HCT116 (cell line): ENCODE measurements at places on chromosomes 6 and 20. TPM values are rescaled to one million over a fixed set of nuclear protein-coding genes. Genes with fewer than 3 reads are reported as not detected.

MCHR2 gene
- total RNA-seq = not detected

C20orf141 gene
- not detected for total RNA-seq

AHCY gene
- total RNA-seq = 350 TPM

TAGAP gene
- total RNA-seq = 0.30 TPM

AKAP12 gene
- total RNA-seq = 1,220 TPM

MAFB gene
- total RNA-seq = 0.22 TPM

CHRNA4 gene
- not detected for total RNA-seq

SLC35D3 gene
- not detected for total RNA-seq

SCP2D1 gene
- total RNA-seq = not detected

NT5DC1 gene
- total RNA-seq = 63.7 TPM

GRCh38 chr6:7328243-7328642, 15.2 kb upstream of the SSR1 start:
- DNase-seq = no peak

- DNase-seq = peak; percentile 54
Observed at GRCh38 chr20:10218536-10219451, at the start of gene SNAP25. TSS of gene SNAP25 (plus strand) at chr20:10218830. CDS start at chr20:10275492, 56,662 bp downstream.

- no peak for DNase-seq
Observed at GRCh38 chr6:7693827-7694226, 32.1 kb upstream of the BMP6 start.

- no peak for DNase-seq
Observed at GRCh38 chr6:31009731-31010130, 543 bp upstream of the MUC22 start.

GRCh38 chr6:136693090-136693489, 99.2 kb downstream of the MAP3K5 start:
- no peak for DNase-seq

- no peak for DNase-seq
Observed at GRCh38 chr6:93035756-93036155, 383.6 kb downstream of the EPHA7 start.

GRCh38 chr6:159646733-159647132, 46.3 kb downstream of the SOD2 start:
- no peak for DNase-seq

- no peak for DNase-seq
Observed at GRCh38 chr6:129620234-129620610, 89.8 kb downstream of the ARHGAP18 start.

DNA sequence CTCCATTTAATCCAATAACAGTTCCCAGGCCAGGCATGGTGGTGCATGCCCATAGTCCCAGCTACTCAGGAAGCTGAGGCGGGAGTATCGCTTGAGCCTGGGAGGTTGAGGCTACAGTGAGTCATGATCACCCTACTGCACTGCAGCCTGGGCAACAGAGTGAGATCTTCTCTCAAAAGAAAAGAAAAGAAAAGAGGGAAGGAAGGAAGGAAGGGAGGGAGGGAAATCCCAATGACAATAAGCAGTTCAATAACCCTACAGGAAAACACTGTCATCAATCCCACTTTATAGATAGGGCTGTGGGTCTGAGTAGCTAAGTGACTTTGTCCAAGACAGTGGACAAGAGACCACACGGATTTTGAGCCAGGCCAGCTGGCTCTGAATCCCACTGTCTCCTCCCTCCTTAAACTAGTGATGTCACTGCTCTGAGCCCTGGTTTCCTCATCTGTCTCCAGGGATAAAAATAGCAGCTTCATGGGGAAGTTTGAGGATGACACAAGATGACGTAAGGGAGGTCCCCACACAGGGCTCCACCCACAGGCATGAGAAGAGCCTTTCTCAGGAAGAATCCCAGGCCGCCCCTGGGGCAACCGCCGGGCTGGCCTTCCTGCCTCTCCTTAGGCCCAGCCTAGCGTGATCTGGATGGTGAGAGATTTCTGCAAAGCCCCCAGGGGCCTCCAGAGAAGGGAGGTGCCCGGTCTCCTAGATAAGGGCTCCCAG, 7.2 kb upstream of the TRIB3 start:
- DNase-seq = peak; percentile 73

GRCh38 chr20:46621492-46621891, 29.8 kb downstream of the SLC13A3 start:
- no peak for DNase-seq

- DNase-seq = peak; percentile 28
Observed at GRCh38 chr6:127464881-127465459, 5.8 kb upstream of the KIAA0408 start.

GRCh38 chr6:12485226-12485764, 195.1 kb downstream of the EDN1 start:
- no peak for DNase-seq

DNA sequence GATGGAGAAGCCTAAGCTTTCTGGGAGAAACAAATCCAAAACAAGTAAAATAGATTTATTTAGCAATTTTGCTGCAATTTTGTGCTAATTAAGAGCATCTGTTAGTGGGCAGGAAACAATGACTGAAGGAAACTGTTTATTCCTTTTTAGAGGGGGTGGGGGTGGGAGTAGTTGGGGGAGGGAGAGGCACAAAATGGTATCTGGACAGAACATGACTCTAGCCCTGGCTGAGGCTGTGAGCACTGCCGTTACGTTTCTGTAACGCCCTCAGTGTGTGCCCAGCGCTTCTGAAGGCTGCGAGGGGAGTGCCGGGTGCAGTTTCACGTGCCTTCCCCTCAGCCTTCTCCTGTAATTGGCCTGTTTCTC, 28.8 kb downstream of the METTL24 start:
- no peak for DNase-seq

DNA sequence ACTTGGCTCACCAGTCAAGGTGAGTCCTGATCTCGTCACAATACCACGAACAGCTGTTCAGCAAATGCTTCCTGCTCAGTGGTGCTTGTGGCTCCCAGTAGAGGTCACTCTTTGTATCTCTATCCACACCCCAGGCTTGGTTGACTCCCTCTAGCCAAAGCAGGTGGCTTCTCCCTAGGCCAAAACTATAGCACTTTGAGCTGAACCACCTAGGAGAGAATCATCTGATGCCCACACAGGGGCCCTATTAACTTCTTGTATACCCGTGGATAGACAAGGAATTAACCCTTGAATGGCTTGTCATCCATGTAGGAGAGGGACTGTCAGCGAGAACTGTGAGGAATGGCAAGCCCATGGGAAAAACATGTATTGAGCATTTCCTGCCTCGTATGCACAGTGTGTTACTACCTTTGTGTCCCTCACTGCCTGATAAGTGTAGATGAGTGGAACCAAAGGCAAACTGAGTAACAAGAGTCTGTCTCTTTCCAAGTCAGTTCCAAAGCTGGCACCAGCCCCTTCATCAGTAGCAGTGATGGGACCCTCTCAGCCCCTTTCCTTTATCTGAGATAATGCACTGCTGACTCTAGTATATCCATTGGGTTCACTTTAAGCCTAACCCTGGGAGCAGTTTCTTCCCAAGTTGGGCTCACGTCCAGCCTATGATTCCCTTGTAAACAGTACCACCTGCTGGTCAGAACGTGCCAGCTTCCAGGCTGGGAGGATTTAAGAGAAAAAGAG, 42.5 kb downstream of the EIF2S2 start:
- peak; percentile 68 for DNase-seq

DNA sequence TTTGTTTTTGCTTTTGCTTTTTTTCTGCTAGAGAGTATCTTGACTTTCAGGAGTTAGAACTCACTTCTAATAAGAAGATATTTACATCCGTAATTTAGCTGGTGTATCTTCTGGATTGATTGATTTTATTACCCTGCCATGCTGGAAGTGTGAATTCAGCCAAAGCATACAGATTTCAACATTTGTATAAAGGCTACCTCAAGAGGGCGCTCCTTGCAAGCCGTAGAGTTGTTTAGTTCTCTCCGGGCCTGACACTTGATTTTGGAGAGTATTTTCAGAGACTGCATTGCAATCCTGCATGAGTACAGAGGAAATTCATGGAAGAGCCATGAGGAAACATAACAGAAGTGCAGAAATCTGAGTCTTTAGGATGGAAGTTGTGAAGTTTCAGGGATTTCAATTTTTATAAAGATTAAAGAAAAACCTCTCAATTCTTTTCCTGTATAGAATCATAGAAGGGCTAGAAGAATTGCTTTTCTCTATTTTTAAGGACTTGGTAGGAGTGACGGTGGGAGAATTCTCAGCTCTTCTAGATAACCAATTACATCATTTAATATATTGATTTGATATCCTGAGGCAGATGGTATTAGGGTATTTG, 66.7 kb upstream of the TIAM2 start:
- DNase-seq = peak; percentile 49

DNA sequence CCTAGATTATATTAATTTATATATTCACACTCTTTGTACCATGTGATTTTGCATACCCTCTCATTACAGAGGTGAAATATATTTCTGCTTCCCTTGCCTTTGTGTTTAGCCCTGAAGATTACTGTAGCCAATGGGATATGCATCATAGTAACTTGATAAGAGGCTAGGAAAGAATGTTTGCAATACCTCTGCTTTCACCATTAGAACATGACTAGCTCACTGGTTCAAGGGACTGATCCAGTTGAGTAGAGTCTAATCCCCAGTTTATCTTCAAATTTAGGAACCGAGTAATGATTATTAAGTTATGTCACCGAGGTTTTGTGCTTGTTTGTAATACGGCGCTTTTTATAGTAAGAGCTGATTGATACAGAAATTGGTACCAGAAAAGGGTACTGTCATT, 552.6 kb upstream of the GJE1 start:
- DNase-seq = no peak

DNA sequence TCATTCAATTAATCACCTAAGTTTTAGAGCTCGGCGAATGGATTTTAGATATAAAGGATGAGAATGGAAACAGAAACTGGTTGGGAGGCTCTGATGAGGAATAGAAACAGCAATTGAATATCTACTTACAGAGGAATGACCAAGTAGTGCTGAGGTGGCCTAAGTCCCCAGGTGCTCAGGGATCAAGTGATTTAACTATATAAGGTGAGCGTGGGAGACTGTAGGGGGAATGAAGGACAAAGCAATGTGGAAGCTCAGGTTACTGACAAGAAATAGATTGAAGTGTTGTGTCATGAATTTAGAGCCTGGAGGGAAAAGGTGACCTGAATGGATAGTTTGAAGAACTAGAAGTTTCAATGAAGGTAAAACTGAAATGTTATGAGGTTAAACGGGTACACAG, 495.4 kb upstream of the SOX4 start:
- no peak for DNase-seq

DNA sequence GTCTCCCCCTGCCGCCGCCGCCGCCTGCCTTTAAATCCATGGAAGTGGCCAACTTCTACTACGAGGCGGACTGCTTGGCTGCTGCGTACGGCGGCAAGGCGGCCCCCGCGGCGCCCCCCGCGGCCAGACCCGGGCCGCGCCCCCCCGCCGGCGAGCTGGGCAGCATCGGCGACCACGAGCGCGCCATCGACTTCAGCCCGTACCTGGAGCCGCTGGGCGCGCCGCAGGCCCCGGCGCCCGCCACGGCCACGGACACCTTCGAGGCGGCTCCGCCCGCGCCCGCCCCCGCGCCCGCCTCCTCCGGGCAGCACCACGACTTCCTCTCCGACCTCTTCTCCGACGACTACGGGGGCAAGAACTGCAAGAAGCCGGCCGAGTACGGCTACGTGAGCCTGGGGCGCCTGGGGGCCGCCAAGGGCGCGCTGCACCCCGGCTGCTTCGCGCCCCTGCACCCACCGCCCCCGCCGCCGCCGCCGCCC, 474 bp downstream of the CEBPB start:
- DNase-seq = no peak

- DNase-seq = no peak
Observed at GRCh38 chr20:13772529-13772928, 12.2 kb downstream of the ESF1 start.

DNA sequence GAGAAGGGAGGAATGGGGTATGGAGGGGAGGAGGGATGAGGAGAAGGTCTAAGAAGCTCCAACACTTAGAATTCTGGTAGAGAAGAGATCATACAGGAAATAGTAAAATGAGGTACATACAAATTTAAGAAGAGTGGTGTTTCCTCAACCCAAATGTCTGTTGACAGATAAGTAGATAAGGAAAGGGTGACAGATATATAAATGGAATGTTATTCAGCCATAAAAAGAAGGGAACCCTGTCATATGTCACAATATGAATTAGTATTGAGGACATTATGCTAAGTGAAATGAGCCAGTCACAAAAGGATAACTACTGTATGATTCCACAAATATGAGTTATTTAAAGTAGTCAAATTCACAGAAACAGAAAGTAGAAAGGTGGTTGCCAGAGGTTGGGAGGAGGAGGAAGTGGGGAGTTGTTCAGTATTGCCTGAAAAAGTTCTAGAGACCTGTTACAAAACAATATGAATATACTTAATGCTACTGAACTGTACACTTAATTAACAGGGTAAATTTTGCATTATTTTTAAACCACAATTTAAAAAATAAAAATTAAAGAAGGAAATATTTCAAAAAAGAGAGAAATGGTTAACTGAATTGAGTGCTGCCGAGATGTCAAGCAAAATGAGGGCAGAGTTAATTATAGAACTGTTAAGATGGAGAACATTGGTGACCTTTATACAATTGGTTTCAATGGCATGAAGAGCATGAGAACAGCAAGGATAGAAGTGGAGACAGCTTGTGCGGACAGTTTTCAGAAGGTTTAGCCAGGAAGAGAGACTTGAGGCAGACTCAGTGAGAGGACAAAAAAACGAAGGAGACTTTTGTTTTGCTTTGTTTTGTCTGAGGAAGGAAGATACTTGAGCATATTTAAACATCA, 47.6 kb upstream of the ADGRF4 start:
- DNase-seq = no peak

DNA sequence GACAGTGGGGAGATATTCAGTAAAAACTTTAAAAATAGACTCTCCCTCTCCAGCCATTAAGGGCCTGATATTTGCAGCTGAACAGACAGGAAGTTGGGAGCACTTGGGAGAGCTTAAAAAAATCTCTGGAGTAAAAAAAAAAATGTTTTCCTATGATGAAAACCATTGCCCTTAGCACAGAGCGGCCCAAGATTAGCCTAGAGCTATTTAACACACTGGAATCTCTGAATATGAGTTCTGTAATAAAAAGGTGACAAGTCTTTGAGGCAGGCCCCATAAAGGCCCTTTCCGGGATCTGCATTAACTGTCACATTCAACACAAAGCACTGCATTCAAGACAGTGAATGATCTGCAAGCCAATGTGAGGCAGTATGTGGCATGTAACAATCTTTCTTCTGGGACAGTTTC, 393.7 kb downstream of the ZFAND3 start:
- DNase-seq = no peak

GRCh38 chr6:93859971-93860370, 440.6 kb upstream of the EPHA7 start:
- DNase-seq = no peak

GRCh38 chr6:151239603-151240035, at the start of gene AKAP12:
TSS of gene AKAP12 (plus strand) at chr6:151239967. CDS start at chr6:151240563, 596 bp downstream.
- DNase-seq = no peak

DNA sequence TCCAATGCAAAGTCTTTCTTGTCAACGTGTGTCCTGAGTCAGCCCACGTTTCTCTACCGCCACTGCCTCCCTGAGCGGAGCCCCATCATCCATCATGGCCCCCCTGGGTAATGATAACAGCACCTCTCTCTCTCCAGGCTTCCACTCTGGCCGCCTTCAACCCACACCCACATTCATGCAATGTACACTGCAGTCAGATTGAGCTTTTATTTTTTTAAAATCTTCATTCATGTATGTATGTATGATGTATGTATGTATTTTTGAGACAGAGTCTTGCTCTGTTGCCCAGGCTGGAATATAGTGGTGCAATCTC, 245.2 kb downstream of the PREX1 start:
- no peak for DNase-seq
